ENCODE measurements at places on chromosomes 4 and X.
A peak's percentile ranks its signal among the peaks of the same experiment; 100 is the strongest.

GRCh38 chrX:48076343-48076742 lies 4.9 kb upstream of the ZNF630 start:
- no peak for DNase-seq
- H3K36me3 ChIP-seq: no peaks in the 10 kb centered on the region
- no peaks in the 10 kb centered on the region for H3K27me3 ChIP-seq
- H3K4me3 ChIP-seq: no peak overlapping the region
- no peak overlapping the region for H3K27ac ChIP-seq

GRCh38 chrX:116111497-116111896 lies 59.0 kb upstream of the AGTR2 start:
- no peak for DNase-seq
- peaks cover 4% of the 10 kb centered on the region for H3K27me3 ChIP-seq
- H3K36me3 ChIP-seq: no peaks in the 10 kb centered on the region
- no peak overlapping the region for H3K4me3 ChIP-seq

- no peak overlapping the region for H3K27ac ChIP-seq
- peaks cover 27% of the 10 kb centered on the region for H3K4me1 ChIP-seq
- H3K27me3 ChIP-seq: no peaks in the 10 kb centered on the region
- no peak overlapping the region for H3K4me3 ChIP-seq
Measured at GRCh38 chr4:140718241-140718952, 37.8 kb downstream of the TBC1D9 start.

DNA sequence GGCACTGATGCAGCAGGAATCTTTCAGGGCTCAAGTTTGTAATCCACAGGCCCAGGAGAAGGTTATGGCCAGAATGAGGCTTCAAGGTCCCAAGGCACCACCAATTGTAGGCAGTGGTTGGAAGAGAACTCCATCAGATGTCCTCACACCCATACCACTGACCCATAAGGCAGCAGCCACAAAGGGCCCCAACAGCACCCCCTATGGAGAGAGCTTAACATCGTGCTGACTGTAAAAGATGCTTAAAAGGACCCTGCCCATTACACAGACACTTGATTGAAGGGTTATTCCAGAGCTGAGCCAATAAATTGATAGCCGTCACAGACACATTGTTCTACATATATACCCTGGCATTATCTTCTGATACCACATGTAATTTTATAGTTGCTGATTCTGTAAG lies 113.7 kb downstream of the SOWAHB start:
- no peak overlapping the region for H3K4me3 ChIP-seq
- H3K4me1 ChIP-seq: no peaks in the 10 kb centered on the region
- no peak for DNase-seq
- peaks cover 42% of the 10 kb centered on the region for H3K36me3 ChIP-seq
- no peaks in the 10 kb centered on the region for H3K27me3 ChIP-seq

DNA sequence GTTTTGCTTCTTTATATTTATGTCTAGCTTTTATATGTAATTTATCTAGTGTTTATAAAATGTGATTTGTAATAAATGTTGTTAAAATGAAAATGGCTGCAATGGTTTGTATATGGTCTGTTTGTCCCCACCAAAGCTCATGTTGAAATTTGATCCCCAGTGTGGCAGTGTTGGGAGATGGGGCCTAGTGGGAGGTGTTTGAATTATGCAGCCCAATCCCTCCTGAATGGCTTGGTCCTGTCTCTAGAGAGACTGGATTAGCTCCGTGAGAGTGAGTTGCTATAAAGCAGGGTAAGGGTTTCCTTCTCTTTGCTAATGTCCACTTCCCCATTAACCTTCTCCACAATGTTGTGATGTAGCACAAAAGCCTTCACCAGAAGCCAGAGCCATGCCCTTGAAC lies 30.0 kb upstream of the JADE3 start:
- no peak overlapping the region for H3K27ac ChIP-seq
- H3K4me3 ChIP-seq: no peak overlapping the region
- DNase-seq: no peak
- no peaks in the 10 kb centered on the region for H3K4me1 ChIP-seq
- H3K36me3 ChIP-seq: peaks cover 4% of the 10 kb centered on the region
- no peaks in the 10 kb centered on the region for H3K27me3 ChIP-seq

GRCh38 chrX:55659931-55660330 lies 36.7 kb downstream of the FOXR2 start:
- H3K4me1 ChIP-seq: no peaks in the 10 kb centered on the region
- no peaks in the 10 kb centered on the region for H3K36me3 ChIP-seq
- DNase-seq: no peak
- H3K27me3 ChIP-seq: no peaks in the 10 kb centered on the region
- no peak overlapping the region for H3K4me3 ChIP-seq

- H3K27me3 ChIP-seq: no peaks in the 10 kb centered on the region
- DNase-seq: no peak
- H3K36me3 ChIP-seq: no peaks in the 10 kb centered on the region
- H3K4me3 ChIP-seq: no peak overlapping the region
Measured at GRCh38 chr4:1191621-1192020, 19.2 kb upstream of the SPON2 start.

GRCh38 chr4:81049907-81050306 lies 19.4 kb downstream of the BMP3 start:
- H3K4me1 ChIP-seq: no peaks in the 10 kb centered on the region
- DNase-seq: no peak
- H3K27me3 ChIP-seq: peaks cover 7% of the 10 kb centered on the region
- no peak overlapping the region for H3K27ac ChIP-seq
- no peaks in the 10 kb centered on the region for H3K36me3 ChIP-seq
- H3K4me3 ChIP-seq: no peak overlapping the region

GRCh38 chrX:134570509-134570846 lies 87.8 kb downstream of the PLAC1 start:
- no peaks in the 10 kb centered on the region for H3K4me1 ChIP-seq
- no peaks in the 10 kb centered on the region for H3K27me3 ChIP-seq
- no peak for DNase-seq
- H3K36me3 ChIP-seq: no peaks in the 10 kb centered on the region

- H3K4me1 ChIP-seq: no peaks in the 10 kb centered on the region
- no peaks in the 10 kb centered on the region for H3K27me3 ChIP-seq
- no peak overlapping the region for H3K4me3 ChIP-seq
- DNase-seq: peak; percentile 7
- H3K36me3 ChIP-seq: peaks cover 3% of the 10 kb centered on the region
Measured at GRCh38 chr4:86717651-86718050, 123.5 kb downstream of the PTPN13 start.

GRCh38 chrX:68304602-68305001 lies 128.7 kb downstream of the OPHN1 start:
- no peak overlapping the region for H3K27ac ChIP-seq
- DNase-seq: no peak
- H3K27me3 ChIP-seq: no peaks in the 10 kb centered on the region
- H3K4me1 ChIP-seq: no peaks in the 10 kb centered on the region
- H3K36me3 ChIP-seq: no peaks in the 10 kb centered on the region

DNA sequence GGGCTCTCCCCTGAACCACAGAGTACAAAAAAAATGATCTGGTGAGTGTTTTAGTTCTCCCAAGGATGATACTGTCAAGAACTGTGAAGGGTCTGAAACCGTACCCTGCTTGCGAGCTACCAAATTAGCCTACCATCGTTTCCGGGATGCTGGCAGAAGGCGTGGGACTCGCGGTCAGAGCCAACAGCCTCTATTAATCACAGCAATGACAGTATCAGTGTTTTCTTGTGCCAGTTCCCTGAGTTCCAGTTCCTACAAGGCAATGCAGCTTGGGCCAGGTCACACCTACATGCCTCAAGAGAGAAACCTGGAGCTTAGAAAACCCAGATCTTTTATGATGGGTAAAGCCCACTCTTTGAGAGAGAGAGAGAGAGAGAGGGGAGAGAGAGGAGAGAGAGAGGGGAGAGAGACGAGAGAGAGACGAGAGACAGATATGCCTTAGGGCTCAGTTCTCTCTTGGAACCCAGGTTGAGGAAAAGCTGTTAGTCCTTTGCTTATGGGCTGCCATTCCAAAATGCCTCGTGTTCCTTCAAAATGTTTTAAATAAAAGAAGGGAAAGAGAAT lies 327.8 kb downstream of the ARHGAP10 start:
- H3K4me1 ChIP-seq: peaks cover 66% of the 10 kb centered on the region
- H3K27ac ChIP-seq: no peak overlapping the region
- no peak for DNase-seq
- no peak overlapping the region for H3K4me3 ChIP-seq
- no peaks in the 10 kb centered on the region for H3K27me3 ChIP-seq

DNA sequence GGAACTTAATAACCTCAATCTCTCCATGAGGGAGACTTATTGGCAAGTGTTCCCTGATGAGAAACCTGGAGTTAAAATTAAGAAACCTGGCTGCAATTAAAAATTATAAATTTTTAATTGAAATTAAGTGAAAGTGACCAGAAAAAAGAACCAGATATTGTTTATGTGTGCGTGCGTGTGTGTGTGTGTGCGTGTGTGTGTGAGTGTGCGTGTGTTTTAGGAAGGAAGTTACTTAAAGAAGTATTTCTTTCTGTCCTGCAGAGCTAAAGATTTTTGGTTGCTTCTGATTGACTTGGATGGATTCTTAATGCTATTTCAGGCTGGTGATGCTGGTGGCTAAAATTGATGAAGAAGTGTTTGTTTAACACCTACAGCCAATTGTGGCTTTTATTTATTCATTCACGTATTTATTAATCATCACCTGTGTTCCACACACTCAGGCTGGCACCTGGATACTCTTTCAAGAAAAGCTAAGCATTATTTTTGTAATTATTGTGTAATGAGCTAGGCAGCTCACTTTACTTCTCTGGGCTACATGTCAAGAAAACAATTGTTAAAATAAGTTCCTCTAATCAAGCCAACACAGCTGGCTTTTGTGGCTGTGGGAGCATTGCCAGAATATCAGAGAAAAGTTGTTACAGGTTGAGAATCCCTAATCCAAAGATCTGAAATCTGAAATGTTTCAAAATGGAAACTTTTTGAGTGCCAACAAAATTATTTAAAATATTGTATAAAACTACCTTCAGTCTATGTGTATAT lies 68.5 kb downstream of the CEP44 start:
- no peak for DNase-seq
- no peak overlapping the region for H3K4me3 ChIP-seq
- no peak overlapping the region for H3K27ac ChIP-seq
- H3K36me3 ChIP-seq: no peaks in the 10 kb centered on the region
- peaks cover 6% of the 10 kb centered on the region for H3K27me3 ChIP-seq

- DNase-seq: no peak
- peaks cover 5% of the 10 kb centered on the region for H3K27me3 ChIP-seq
- peak overlapping the region; percentile 64 for H3K4me3 ChIP-seq
- no peaks in the 10 kb centered on the region for H3K4me1 ChIP-seq
- no peaks in the 10 kb centered on the region for H3K36me3 ChIP-seq
Measured at GRCh38 chrX:118115953-118116712, 477 bp downstream of the KLHL13 start.

GRCh38 chrX:40282946-40283660 lies 185.3 kb upstream of the BCOR start:
- H3K36me3 ChIP-seq: no peaks in the 10 kb centered on the region
- H3K4me3 ChIP-seq: no peak overlapping the region
- H3K27ac ChIP-seq: no peak overlapping the region
- H3K4me1 ChIP-seq: no peaks in the 10 kb centered on the region
- no peak for DNase-seq

DNA sequence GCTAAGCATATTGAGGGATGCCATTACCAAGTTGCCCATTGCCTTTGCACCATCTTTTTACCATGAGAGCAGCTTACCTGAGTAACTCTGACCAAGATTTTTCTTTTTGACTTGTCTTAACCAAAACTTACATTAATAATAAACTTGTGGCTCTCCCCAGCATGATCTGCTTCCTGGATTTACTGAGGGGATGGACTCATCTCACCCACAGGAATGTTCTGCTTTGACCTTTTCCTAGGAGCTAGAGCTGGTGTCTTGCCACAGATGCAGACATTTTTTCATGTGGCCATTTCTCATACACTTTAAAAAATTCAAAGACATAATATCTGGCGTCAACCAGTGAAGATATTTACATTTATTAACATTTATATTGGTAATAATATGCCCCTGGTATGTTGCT lies 79.2 kb upstream of the EFHC2 start:
- no peak for DNase-seq
- no peaks in the 10 kb centered on the region for H3K4me1 ChIP-seq
- H3K36me3 ChIP-seq: no peaks in the 10 kb centered on the region
- H3K27me3 ChIP-seq: no peaks in the 10 kb centered on the region
- H3K27ac ChIP-seq: no peak overlapping the region

- DNase-seq: no peak
- no peaks in the 10 kb centered on the region for H3K4me1 ChIP-seq
- no peaks in the 10 kb centered on the region for H3K27me3 ChIP-seq
- no peak overlapping the region for H3K4me3 ChIP-seq
- peaks cover 43% of the 10 kb centered on the region for H3K36me3 ChIP-seq
- H3K27ac ChIP-seq: no peak overlapping the region
Measured at GRCh38 chr4:94623126-94623911, 134.4 kb upstream of the BMPR1B start.

DNA sequence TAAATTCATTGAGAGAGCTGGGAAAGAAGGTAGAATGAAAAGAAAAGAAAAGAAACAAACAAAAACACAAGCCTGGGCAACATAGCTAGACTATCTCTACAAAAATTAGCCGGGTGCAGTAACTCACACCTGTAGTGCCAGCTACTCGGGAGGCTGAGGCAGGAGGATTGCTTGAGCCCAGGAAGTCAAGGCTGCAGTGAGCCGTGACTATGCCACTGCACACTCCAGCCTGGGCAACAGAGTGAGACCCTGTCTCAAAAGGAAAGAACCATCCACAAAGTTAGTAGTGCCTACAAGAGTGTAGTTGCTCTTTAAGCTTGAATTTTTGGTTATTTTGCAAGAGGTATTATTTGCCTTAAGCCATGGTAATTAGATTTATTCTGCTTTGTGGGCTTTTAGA lies 157.7 kb downstream of the CBR4 start:
- no peaks in the 10 kb centered on the region for H3K27me3 ChIP-seq
- peaks cover 28% of the 10 kb centered on the region for H3K4me1 ChIP-seq
- H3K4me3 ChIP-seq: no peak overlapping the region

GRCh38 chr4:52889354-52889753 lies 27.2 kb downstream of the RASL11B start:
- no peak overlapping the region for H3K4me3 ChIP-seq
- H3K4me1 ChIP-seq: no peaks in the 10 kb centered on the region
- no peaks in the 10 kb centered on the region for H3K36me3 ChIP-seq
- H3K27ac ChIP-seq: no peak overlapping the region

GRCh38 chrX:62931625-62932024 lies 419.5 kb downstream of the SPIN4 start:
- H3K4me3 ChIP-seq: no peak overlapping the region
- no peak for DNase-seq
- no peaks in the 10 kb centered on the region for H3K4me1 ChIP-seq
- H3K27ac ChIP-seq: no peak overlapping the region
- no peaks in the 10 kb centered on the region for H3K36me3 ChIP-seq

- no peaks in the 10 kb centered on the region for H3K4me1 ChIP-seq
- H3K4me3 ChIP-seq: no peak overlapping the region
- no peaks in the 10 kb centered on the region for H3K27me3 ChIP-seq
- no peak for DNase-seq
- H3K36me3 ChIP-seq: no peaks in the 10 kb centered on the region
Measured at GRCh38 chrX:154718616-154719015, 32.3 kb downstream of the GAB3 start.

GRCh38 chrX:26558719-26559386 lies 342.9 kb downstream of the MAGEB5 start:
- no peak overlapping the region for H3K27ac ChIP-seq
- no peaks in the 10 kb centered on the region for H3K27me3 ChIP-seq
- H3K4me3 ChIP-seq: no peak overlapping the region
- no peaks in the 10 kb centered on the region for H3K36me3 ChIP-seq
- no peak for DNase-seq
